Foreskin melanocyte (primary cell): ENCODE measurements at places on chromosomes 3 and 15.

DNA sequence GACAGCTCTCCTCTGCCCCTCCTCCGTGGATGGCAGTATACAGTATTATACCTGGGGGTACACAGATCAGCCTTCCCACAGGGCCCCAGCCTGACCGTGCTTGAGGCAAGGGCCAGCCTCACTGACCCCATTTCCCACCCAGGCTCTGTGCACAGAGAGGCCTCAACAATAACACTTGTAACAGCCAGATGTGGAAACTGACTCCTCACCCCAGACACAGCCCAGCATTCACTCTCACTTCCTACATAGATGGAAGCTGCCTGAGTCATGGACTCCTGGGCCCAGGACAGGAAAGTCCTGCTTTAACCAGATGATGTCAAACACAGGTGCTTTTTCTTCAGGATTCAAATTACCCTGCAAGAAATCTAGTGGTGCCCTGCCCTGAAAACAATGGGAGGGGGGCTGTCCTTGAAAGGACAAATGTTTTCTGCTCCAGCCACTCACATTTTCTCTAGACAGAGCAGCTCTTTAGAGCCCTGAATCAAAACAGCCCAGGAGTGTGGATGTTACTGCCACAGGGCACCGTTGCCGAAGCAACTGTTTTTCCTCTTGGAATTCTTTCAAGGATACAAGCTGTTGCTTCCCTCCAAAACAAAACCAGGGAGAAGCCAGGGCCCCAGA lies 16.4 kb downstream of the CCDC12 start:
- peak; percentile 32 for DNase-seq

DNA sequence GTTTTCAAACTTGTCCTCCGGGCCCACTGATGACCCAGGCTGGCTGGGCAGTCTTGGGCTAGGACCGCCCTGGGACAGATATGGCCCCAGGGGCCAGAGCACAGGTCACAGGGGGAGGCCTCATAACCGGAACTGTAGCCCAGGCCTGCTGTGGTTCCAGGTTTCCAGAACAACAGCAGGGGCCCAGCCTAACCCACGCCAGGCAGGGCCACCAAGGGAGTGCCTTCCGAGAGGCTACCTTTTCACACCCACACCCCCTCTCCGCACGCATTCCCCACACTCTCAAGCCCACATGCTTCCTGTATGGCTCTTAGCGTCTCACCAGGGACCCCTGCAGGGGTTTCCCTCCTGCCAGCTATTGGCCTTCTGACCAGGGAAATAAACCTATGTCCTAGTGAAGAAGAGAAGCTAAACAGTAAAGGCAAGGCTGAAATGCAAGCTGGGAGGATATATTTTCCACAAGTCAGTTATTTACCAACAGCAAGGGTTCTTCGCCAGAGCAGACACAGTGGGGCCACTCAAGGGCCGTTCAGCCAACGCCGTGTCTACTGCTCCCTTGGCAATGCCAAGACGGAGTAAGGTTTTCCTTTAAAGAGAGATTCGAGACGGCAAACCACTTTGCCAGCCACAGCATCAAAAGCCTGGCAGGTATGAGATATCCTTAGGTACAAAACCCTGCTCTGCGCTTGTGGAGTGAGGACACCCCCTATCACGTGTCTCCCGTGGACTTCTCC lies 135.1 kb downstream of the ATP10A start:
- no peak for DNase-seq

DNA sequence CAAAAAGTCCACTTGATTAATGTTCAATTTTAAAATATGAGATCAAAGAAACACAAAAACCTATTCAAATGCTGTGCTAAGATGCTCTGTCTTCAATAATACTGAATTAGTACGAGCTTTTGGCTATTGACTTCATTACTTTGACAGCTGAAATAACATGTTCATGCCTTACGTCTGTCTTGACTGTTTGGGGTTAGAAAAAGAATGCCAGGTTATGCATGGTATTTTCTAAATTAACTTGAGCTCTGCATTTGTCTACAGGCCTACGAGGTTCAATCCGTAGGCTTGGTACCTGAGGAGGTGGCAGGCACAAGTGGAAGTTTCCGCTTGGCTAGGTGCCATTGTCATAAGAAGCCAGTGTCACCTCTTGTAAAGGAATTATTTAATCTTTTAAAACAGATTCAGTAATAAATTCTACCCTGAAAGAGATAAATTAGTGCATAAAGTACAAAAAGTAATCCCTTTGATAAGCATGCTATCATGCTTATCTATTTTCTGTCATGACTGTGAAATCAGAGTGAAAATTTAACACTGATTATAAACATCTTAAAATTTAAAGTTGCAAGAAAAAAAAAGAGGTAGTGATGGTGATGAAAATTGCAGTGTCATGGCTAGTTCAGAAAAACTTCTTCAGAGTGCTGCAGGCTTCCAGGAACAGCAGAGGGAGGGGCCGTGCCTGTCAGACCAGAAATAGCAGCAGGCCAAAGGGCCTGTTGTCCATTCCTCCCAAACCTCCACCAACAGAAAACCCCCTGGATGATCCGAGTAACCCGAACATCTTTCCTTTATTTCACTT lies 115.7 kb downstream of the ARRDC4 start:
- DNase-seq: no peak

- no peak for DNase-seq
These were observed 4.6 kb upstream of the UQCRC1 start for GRCh38 chr3:48614044-48614443.

DNA sequence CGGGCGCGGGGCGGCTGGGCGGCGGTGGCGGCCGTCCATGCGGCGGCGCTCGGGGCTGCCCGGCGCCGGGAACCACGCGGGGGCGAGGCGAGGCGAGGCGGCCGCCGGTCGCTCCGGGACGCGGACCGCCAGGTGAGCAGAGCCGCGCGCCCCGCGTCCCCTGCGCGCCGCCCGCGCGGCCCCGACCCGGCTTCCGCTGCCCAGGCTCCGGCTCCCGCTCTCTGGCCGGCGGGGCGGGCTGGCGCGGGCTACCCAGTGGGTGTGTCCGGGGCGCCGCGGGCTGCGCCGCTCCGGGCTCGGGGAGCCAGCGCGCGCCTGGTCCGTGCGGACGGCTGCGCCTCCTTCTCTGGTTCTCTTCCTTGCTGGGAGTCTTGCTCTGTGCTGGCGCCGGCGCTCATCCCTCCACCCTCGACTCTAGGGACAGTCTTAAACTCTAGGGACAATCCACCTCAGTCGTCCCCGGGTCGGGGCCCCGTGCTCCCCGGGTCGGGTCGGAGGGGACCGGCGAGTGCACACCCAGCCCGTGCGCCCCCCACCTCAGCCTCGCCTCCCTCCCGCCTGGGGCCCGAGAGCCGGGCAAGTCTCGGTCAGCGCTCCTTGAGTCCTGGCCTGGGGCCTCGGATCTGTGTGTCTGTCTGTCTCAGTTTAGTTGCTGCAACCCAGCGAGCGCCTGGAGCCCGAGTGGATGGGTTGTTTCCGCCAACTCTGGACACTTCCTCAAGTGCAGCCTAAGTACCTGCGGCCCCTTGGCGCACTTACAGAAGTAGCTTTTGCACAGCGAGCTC lies 488 bp downstream of the THSD4 start:
- DNase-seq: no peak

- DNase-seq: no peak
These were observed 300.2 kb downstream of the OTOL1 start for GRCh38 chr3:161796780-161797179.

DNA sequence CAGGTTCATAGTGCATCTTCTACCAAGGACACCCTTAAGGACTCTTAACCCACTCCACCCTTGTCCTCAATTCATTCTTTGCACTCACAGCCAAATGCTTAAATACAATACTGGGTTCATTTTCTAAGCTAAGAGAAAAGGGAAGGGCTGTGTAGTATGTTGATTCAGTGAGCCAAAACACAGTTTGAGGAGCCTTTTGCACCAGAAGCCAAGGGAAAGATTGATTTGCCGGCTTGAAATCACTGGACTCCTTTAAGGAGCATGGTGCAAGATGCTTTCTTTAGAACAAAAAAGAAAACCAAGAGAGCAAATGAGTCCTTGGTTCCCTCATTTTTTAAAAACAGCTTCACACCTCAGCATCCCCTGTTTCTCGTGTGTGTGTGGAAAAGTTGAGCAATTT lies 47.8 kb downstream of the BOC start:
- DNase-seq: no peak

DNA sequence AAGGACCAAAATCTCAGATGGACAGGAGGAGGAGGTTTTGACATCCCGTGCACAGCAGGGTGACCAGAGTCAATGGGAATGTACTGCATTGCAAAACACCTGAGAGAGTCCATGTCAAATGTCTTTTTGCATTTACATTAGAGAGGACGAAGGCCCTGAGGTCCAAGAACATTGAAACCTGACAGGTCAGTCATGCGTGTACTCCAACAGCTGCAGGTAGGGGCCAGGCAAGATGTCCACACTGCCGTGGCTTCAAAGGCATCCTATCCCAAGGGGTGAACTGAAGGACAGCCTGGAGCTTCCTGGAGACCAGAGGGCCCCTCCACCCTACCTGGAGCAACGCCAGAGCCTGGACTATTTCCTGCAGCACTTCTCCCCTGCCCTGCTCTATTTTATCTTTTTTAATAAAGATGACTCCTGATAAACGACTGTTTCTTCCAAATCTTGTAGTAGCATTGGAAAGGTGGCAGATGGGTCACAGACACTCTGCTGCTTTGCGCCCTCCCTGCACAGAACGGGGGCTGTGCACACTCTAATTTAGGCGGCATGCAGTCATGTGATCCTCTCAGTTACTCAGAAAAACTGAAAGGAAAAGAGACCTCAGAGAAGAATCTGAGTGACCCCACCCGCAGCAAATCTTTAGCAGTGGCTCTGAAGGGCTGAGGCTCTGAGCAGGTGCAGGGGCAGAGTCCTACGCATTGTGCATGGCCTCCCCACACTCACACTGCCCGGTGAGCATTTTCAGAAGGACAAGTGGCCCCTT lies 68.2 kb downstream of the HMCES start:
- no peak for DNase-seq

- DNase-seq: no peak
These were observed 219.4 kb upstream of the STRIT1 start for GRCh38 chr3:155512867-155513261.

DNA sequence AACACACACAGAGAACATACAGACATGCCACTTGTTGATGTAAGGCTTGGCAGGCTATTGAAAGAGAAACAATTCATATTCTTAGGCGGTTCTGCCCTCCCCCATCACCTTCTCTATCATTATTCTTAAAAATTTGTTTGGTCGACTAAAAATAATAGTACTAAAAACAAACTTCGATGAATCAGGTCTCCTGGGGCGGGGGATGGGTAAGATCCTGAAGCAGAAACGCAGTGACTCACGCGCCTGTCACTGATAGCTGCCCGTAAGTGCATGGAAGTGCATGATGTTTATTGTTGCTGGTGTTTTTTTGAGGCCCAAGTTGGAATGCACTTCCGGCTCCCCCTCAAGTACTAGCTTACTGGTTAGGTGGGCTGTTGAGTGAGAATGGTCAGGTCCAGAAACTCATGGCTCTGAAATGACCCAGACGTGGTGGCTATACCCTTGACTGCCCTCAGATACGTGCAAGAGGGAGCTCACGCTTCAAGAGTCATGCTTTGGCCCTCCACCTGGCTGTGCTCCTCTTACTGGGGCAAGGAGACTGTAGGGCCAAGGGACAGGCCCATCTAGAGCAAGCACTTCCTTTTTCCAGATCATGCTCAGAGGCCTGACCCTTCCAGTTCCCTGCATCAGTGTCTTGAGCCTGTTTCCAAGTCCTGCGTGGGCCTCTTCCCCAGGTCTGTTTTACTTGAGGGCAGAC lies 10.9 kb downstream of the SMAD3 start:
- no peak for DNase-seq

GRCh38 chr3:136909187-136909586 lies 47.2 kb downstream of the NCK1 start:
- no peak for DNase-seq

DNA sequence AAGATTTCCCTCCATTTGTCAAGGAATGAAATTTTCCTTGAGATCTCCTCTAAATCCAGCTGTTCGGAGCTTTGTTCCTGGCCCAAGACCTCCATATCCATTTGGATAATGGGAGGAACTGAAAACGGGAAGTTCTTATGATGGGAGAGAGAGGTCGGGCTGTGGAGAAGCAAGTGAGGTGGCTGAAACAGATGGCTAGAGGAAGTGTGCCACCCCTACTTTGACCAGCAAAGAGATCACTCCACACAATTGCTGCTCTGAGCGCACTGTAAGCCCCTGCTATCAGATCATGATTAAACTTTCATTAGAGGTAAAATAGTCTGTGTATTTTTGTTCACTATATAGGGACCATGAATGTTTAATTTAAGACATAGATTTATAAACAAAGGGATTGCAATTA lies at the start of gene MINDY4B:
Gene MINDY4B, minus strand, starts transcription at position 101 of the 400 bp plus-strand sequence. Its CDS starts 0 bp downstream, at position 101.
- DNase-seq: no peak

GRCh38 chr3:164360738-164361406 lies 717.4 kb downstream of the SI start:
- DNase-seq: no peak

DNA sequence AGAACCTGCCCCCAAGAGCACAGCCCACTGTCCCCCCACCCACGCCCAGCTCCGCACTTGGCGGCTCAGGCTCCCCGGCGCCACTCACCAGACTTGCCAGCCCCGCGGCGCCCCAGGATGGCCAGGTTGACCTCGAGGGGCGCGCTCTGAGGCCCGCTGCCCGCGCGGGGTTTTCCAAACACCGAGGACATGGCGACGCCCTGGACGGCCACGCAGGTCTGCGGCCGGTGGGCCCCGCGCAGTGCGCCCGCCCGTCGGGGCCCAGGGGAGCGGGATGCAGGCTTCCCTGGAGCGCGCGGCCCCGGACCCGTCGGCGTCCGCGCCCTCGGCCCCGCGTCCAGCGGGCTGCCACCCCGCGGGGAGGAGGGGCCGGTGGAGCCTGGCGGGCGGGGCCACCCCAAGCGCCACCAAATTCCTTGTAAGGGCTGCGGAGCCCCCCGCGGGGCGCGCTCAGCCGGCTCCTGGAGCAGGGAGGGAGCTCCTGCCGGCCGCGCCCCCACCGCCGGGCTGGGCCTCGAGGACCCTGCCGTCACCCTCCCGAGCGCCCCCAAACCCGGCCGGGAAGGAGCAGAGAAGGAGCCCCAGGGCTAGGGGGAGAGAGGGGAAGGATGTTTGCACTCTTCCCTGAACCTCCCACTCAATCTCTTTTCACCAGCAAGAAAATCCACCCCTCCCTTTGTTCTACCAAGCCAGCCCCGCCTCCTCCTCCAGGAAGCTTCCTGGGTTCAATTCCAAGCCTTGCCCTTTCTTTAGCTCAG lies at the start of gene RASL12:
Gene RASL12, minus strand, starts transcription at position 347 of the 758 bp plus-strand sequence. Its CDS starts 156 bp downstream, at position 191.
- DNase-seq: no peak

DNA sequence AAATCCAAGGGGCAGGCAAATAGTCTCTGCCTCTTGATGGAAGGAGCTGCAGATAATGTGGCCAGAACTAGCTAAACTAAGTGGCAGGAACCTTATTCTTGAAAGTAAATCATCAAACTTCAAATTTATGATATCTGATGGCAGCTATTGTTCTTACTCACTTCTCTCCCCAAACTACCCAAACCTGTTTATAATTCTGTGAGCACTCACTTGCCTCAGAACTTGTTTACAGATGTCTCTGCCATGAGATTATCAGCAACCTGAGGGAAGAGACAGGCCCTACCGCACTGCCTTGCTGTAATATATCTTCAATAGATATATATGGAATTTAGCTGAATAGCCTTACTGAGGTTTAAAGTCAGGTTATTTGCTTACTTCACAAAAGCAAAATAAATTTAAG lies 2.2 kb upstream of the B3GALNT1 start:
- no peak for DNase-seq
